SJCRH30 (cell line): ENCODE measurements at places on chromosomes 13 and 19. TPM values are rescaled to one million over a fixed set of nuclear protein-coding genes. Genes with fewer than 3 reads are reported as not detected.

- H3K36me3 ChIP-seq, result no peaks in the 10 kb centered on the region
- no peak overlapping the region for H3K4me3 ChIP-seq
- DNase-seq, result no peak
- H3K27me3 ChIP-seq, result no peaks in the 10 kb centered on the region
- H3K4me1 ChIP-seq, result no peaks in the 10 kb centered on the region
Observed at GRCh38 chr13:42334329-42334706, 62.4 kb downstream of the AKAP11 start.

GRCh38 chr19:43316591-43317319, 36.7 kb upstream of the CD177 start:
- DNase-seq, result peak; percentile 46
- H3K36me3 ChIP-seq, result no peaks in the 10 kb centered on the region
- no peaks in the 10 kb centered on the region for H3K4me1 ChIP-seq
- H3K4me3 ChIP-seq, result no peak overlapping the region
- no peak overlapping the region for H3K27ac ChIP-seq

DNA sequence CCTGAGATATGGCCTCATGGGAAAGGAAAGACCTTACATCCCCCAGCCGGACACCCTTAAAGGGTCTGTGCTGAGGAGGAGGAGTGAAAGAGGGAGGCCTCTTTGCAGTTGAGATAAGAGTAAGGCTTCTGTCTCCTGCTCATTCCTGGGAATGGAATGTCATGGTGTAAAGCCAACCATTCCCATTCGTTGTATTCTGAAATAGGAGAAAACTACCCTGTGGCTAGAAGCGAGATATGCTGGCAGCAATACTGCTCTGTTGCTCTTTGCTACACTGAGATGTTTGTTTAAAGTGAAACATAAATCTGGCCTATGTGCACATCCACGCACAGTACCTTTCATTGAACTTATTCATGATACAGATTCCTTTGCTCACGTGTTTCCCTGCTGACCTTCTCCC, 783 bp upstream of the ZNF587B start:
- H3K27me3 ChIP-seq, result no peaks in the 10 kb centered on the region
- no peaks in the 10 kb centered on the region for H3K4me1 ChIP-seq
- no peak for DNase-seq
- no peak overlapping the region for H3K27ac ChIP-seq
- H3K36me3 ChIP-seq, result peaks cover 32% of the 10 kb centered on the region

- no peaks in the 10 kb centered on the region for H3K27me3 ChIP-seq
- no peaks in the 10 kb centered on the region for H3K36me3 ChIP-seq
- no peaks in the 10 kb centered on the region for H3K4me1 ChIP-seq
- no peak overlapping the region for H3K27ac ChIP-seq
Observed at GRCh38 chr13:55999709-56000108, 1141.0 kb upstream of the PRR20A start.

DNA sequence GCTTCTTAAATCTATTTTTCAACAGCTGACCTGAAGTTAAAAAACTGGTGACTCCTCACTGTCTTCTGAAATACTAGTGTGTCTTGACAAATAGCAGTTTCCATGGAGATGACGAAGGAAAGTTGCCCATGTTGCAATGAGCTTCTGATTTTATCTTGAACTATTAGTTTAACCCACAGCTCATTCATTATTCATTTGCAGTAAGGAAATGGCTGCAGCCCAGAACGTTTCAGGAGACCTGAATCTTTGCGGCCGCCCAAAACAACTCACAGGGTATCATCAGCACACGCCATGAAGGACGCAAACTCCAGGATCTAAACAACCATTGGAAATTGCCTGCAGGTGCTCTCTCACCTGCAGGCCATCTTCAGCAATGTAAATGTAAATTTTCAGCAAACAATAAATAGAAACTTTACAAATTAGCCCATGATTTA, 142.5 kb downstream of the DCLK1 start:
- no peak for DNase-seq
- H3K27me3 ChIP-seq, result no peaks in the 10 kb centered on the region
- no peaks in the 10 kb centered on the region for H3K36me3 ChIP-seq
- H3K27ac ChIP-seq, result no peak overlapping the region
- H3K4me3 ChIP-seq, result no peak overlapping the region
- H3K4me1 ChIP-seq, result peaks cover 20% of the 10 kb centered on the region

DNA sequence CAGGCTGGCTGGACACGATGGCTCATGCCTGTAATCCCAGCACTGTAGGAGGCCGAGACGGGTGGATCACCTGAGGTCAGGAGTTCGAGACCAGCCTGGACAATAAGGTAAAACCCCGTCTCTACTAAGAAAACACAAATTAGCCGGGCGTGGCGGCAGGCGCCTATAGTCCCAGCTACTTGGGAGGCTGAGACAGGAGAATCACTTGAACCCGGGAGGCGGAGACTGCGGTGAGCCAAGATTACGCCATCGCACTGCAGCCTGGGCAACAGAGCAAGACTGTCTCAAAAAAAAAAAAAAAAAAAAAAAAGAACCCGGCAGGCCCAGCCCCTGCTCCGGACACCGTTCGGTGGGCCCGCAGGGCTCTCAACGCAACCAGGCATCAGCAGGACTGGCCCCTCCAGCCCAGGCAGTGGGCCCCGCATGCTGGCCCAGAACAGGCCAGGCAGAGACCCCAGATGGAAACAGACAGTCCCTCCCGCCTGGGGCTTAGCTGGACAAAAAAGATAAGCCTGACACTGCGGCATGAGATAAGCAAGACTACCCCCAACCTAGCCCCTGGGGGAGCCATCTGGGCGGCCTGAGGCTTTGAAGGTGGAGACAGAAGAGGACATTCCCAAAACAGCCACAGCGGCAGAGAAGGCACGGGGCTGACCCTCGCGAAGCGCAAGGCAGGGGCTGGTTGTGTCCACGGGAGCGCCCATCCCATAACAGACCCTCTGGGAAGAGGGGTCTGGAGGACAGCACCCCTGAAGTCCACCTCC, 11.6 kb downstream of the REXO1 start:
- H3K4me3 ChIP-seq, result no peak overlapping the region
- no peaks in the 10 kb centered on the region for H3K4me1 ChIP-seq
- no peaks in the 10 kb centered on the region for H3K27me3 ChIP-seq
- no peak overlapping the region for H3K27ac ChIP-seq
- H3K36me3 ChIP-seq, result no peaks in the 10 kb centered on the region; the same call in 1 of the 2 replicates
- no peak for DNase-seq

DNA sequence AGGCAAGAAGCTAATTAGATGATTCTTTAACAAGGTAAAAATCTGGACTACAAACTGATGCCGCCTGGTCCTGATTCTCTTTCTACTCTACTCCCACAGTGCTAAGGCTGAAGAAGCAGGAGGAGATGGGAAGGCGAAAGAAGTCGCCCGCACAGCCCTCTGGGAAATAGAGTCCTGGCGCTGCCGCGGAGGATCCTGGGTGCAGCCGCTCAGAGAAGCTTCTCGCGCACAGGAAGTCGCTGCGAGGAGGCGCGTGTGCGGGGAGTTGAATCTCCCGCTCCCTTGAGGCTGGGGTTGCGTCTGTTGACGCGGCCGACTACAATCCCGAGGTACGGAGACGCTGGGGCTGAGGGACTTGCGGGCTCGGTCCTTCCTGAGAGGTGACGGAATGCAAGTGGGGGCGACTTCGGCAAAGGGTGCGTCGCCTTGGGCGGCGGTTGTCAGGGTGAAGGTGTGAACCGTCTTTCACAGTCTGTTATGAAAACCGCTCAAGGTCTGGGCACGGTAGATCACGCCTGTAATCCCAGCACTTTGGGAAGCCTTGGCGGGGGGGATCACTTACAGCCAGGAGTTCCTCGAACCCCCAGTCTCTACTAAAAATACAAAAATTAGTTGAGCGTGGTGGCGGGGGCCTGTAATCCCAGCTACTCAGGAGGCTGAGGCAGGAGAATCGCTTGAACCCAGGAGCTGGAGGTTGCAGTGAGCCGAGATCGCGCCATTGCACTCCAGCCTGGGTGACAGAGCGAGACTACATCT, at the start of gene ZNF473:
Gene ZNF473 (plus strand): TSS at position 212 of the 756 bp plus-strand sequence. CDS start 5,078 bp downstream, outside the sequence.
- peak; percentile 97 for DNase-seq
- H3K27me3 ChIP-seq, result no peaks in the 10 kb centered on the region
- H3K4me3 ChIP-seq, result peak within 1 kb of the TSS; percentile 87
- peak within 1 kb of the TSS; percentile 29 for H3K27ac ChIP-seq
- peaks cover 10% of the 10 kb centered on the region for H3K36me3 ChIP-seq
- H3K4me1 ChIP-seq, result no peaks in the 10 kb centered on the region

- no peaks in the 10 kb centered on the region for H3K4me1 ChIP-seq
- no peak for DNase-seq
- peaks cover 4% of the 10 kb centered on the region; the same call in 1 of the 2 replicates for H3K27me3 ChIP-seq
- no peaks in the 10 kb centered on the region for H3K36me3 ChIP-seq
- no peak overlapping the region for H3K27ac ChIP-seq
Observed at GRCh38 chr13:25432691-25433090, 60.9 kb downstream of the ATP8A2 start.

GRCh38 chr13:98486412-98486811, 90.5 kb downstream of the STK24 start:
- H3K4me3 ChIP-seq, result no peak overlapping the region
- H3K4me1 ChIP-seq, result peaks cover 40% of the 10 kb centered on the region
- no peak overlapping the region for H3K27ac ChIP-seq
- no peaks in the 10 kb centered on the region for H3K36me3 ChIP-seq
- no peaks in the 10 kb centered on the region for H3K27me3 ChIP-seq

DNA sequence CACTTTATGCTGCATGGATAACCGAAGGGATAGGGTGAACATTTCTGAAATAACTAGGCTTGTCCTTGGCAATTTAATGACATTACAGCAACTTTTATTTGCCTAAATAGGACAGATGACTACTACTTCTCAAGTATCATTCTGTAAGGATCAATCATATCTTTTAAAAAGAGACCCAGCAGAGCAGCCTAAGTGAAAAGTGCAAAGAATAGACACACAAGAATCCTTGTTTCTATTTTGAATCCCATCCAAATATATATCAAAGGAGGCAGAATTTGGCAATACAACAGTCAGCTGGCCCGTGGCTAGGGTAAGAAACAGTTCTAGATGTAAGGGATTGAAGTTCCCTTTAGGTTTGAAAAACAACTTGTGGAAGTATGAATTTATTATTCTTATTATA, 6.9 kb downstream of the THSD1 start:
- H3K27ac ChIP-seq, result no peak overlapping the region
- H3K27me3 ChIP-seq, result no peaks in the 10 kb centered on the region
- 0 out of 2 replicates have a peak, but pooled peaks cover 2% of the 10 kb centered on the region for H3K36me3 ChIP-seq
- peaks cover 5% of the 10 kb centered on the region for H3K4me1 ChIP-seq

GRCh38 chr19:45595814-45596213, 6.2 kb downstream of the GPR4 start:
- no peak overlapping the region for H3K27ac ChIP-seq
- H3K27me3 ChIP-seq, result peaks cover 24% of the 10 kb centered on the region
- DNase-seq, result no peak
- peaks cover 7% of the 10 kb centered on the region; the same call in 1 of the 2 replicates for H3K4me1 ChIP-seq
- H3K36me3 ChIP-seq, result no peaks in the 10 kb centered on the region

DNA sequence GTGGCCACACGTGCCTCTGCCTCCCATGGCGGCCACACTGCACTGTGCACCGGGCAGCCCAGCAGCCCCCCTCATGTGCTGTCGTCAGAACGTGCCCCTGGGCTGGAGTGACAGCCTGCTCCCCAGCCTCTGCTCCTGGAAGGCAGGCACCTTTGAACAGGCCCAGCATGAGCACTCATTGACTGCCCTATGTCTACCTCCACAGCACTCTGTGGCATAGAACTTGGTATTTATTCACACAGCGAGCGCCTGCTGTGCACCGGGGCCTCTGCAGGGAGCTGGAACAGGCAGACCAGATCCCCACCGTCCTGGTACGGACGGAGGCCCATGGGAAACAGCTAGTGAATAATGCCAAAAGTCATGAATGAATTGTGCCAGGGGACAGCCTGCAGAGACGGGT, 53.7 kb downstream of the DPF1 start:
- no peak overlapping the region for H3K4me3 ChIP-seq
- peaks cover 8% of the 10 kb centered on the region for H3K36me3 ChIP-seq
- H3K27ac ChIP-seq, result no peak overlapping the region
- no peaks in the 10 kb centered on the region for H3K4me1 ChIP-seq
- DNase-seq, result no peak
- H3K27me3 ChIP-seq, result no peaks in the 10 kb centered on the region

DNA sequence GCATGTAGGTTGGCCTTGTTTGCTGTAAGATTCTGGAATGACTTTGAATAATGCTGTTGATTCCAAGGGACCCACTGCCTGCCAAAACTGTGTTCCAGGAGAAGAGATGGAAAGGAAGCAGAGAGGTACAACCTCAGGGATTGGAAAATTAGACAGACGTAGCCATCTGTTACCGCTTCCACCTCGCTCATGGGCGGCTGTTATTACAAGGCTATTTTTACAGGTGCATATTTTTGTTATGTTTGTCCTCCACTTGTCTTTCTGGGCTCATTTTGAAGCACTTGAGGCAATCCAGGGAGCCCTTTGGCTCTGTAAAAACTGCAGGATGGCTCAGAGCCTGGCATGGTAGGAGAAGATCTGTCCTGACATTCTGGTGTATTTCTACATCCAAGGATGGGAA, 276.4 kb upstream of the TMTC4 start:
- H3K27ac ChIP-seq, result no peak overlapping the region
- H3K4me1 ChIP-seq, result no peaks in the 10 kb centered on the region
- no peak for DNase-seq
- no peaks in the 10 kb centered on the region for H3K27me3 ChIP-seq
- H3K4me3 ChIP-seq, result no peak overlapping the region

DNA sequence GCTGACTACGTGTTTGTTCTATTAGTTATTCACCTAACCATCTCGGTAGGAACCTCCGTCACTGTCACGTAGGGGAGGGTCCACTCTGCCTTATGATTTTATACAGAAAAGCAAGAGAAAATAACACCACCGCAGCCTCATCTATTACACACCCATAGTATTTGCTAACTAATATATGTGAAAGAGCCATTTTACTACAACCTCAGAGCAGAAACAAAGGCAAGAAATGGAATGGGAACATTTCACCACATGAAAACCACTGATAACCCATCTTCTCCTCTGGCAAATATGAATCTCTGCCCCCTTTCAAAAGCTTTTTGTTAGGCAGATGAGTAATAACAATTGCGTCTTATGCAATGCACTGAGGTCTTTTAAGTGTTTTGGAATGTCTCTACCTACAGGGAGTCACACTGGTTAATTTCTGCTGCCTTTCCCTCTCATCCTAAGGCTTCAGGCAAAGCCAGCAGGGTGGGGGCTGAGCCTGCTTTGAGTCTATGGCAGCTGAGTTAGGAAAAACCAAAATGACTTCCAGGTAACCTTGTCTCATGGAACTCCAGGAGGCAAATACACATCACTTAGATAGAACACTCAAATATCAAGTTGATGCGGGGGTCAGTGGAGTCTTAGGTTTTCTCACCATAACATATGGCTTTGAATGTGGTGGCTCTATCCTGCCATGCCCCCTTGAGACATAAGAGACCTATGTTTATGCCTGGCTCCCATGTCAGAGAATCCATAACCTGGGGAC, 15.0 kb downstream of the TSHZ3 start:
- peaks cover 41% of the 10 kb centered on the region for H3K4me1 ChIP-seq
- no peak overlapping the region for H3K4me3 ChIP-seq
- no peak overlapping the region for H3K27ac ChIP-seq
- H3K36me3 ChIP-seq, result peaks cover 57% of the 10 kb centered on the region
- DNase-seq, result no peak

Gene ZNF730
- total RNA-seq, result 19.6 and 24.9 TPM in 2 replicates

Gene CNMD
- total RNA-seq, result 0.13 TPM in 1 of 2 replicates, not detected in the other

Gene MEGF8
- total RNA-seq, result 18.9 and 19.9 TPM in 2 replicates

Gene TMEM255B
- not detected in 2 replicates for total RNA-seq

Gene SGCG
- total RNA-seq, result 0.14 and 0.18 TPM in 2 replicates

Gene CGB3
- not detected in 2 replicates for total RNA-seq

Gene CCL25
- not detected in 2 replicates for total RNA-seq

Gene SLC17A7
- total RNA-seq, result 0.18 TPM in 1 of 2 replicates, not detected in the other

Gene OLFM2
- 0.20 TPM in 1 of 2 replicates, not detected in the other for total RNA-seq

Gene CABP5
- total RNA-seq, result not detected in 2 replicates

Gene HCN2
- total RNA-seq, result 0.14 and 0.30 TPM in 2 replicates
